ENCODE measurements at places on chromosomes 12 and 14.

- DNase-seq, result no peak
Measured at GRCh38 chr12:104738331-104738730, 219.8 kb downstream of the SLC41A2 start.

GRCh38 chr12:29159661-29160060 lies 10.6 kb downstream of the FAR2 start:
- no peak for DNase-seq

- no peak for DNase-seq
Measured at GRCh38 chr12:91144053-91144452, 32.8 kb upstream of the LUM start.

DNA sequence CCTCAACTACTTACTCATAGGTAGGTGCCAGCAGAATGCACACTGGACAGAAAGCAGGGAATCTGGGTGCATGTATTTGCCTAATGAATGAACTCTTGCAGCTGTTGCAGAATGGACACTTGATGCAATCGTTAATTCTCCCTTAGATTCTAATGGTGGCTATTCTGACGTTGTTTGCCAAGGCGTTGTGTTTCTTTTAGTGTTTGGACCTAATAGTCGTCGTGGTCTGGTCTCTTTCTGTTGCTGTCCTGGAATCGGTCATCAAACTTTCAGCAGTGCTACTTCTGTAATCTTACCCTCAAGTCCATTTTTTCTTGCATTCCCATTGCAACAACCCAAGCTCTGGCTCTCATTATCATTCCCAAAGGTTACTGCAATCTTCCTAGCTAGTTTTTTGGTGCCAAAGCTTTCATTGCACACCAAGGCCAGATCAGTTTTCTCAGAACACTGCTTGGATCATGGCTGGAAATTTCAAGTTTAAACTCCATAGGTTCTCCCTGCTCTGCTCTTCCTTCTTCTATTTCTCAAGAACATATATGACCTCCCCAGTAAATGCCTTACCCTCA lies 31.3 kb downstream of the BMP4 start:
- DNase-seq, result peak; percentile 29

GRCh38 chr12:117049295-117049694 lies 49.9 kb downstream of the TESC start:
- no peak for DNase-seq

DNA sequence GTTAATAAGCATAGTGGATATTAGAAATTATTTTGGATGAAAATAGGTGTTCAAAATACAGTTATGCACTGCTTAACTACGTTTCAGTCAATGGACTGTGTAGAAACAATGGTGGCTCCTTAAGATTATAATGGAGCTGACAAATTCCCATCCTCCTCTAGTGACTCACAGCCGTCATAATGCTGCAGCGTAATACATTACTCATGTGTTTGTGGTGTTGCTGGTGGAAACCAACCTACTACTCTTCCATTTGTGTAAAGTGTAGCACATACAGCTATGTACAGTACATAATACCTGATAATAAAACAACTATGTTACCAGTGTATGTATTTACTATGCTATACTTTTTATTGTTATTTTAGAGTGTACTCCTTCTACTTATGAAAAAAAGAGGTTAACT lies 111.2 kb upstream of the TMCC3 start:
- DNase-seq, result peak; percentile 47

- DNase-seq, result no peak
Measured at GRCh38 chr12:54005853-54006558, 2.8 kb upstream of the HOXC8 start.

DNA sequence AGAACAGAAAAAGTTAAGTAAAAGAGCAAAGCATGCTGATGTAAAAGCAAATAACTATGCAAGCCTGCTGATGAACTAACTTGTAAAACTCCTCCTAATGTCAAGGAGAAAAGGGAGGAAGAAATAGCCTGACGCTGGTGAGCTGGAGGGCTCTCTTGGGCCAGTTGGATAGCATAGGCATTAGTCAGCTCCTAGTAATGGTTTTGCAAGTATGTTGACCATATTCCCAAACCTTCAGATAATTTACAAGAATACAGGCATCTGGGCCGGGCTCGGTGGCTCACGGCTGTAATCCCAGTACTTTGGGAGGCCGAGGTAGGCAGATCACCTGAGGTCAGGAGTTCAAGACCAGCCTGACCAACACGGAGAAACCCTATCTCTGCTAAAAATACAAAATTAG lies 871.4 kb downstream of the C12orf50 start:
- DNase-seq, result peak; percentile 86

DNA sequence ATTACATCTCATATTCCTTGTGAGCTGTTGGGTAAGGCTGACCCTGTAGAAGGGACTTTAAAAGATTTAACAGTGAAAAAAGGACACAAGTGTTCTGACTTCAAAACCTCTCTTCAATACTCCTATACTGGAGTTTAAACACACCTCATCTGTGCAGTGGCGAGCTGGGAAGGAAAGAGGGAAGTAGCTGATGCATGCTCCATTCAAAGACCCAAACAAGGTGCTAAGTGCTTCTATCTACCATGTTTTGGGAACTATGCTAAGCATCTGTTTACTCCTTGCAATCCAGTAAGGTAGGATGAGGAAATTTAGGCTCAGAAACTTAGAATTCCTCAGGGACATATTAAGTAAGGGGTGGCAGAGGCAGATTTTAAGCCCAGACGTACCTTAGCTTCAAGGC lies 16.4 kb upstream of the DNM1L start:
- DNase-seq, result no peak

DNA sequence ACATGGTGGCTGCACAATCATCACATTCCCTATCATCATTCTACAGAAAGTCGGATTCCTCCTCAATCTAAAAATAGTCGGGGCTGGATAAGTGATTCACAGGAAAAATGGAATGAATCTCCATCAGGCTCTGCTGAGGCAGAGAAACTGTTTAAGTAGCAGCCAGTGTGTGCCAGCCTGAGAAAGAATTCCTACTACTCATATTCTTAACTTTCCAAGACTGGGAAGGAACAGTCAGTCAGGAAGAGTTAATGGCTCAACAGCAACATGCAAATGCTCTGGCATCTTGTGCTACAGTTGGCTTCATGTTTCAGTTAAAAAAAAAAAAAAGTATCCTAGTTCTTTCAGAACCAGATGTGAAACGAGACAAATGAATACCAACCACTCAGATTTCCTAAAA lies 187.0 kb downstream of the GRIP1 start:
- no peak for DNase-seq

DNA sequence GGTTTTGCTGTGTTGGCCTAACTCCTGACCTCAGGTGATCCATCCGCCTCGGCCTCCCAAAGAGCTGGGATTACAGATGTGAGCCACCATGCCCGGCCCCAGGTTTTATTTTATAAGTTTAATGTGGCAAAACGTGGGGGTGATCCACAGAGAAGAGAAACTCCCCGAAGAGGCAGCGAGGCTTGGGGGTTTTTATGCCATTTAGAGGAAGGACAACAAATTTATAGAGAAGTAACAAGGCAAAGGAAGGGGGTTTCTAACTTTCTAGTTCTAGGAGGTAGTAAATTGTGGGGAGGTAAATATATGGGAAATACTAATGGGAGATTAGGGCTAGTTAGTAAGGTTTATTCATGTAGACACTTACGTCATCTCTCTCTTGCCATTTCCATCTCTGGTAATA lies 17.2 kb upstream of the PHC1 start:
- no peak for DNase-seq

- DNase-seq, result no peak
Measured at GRCh38 chr12:98422812-98423211, 92.6 kb upstream of the TMPO start.

- DNase-seq, result no peak
Measured at GRCh38 chr12:64733857-64734256, 25.3 kb downstream of the GNS start.

DNA sequence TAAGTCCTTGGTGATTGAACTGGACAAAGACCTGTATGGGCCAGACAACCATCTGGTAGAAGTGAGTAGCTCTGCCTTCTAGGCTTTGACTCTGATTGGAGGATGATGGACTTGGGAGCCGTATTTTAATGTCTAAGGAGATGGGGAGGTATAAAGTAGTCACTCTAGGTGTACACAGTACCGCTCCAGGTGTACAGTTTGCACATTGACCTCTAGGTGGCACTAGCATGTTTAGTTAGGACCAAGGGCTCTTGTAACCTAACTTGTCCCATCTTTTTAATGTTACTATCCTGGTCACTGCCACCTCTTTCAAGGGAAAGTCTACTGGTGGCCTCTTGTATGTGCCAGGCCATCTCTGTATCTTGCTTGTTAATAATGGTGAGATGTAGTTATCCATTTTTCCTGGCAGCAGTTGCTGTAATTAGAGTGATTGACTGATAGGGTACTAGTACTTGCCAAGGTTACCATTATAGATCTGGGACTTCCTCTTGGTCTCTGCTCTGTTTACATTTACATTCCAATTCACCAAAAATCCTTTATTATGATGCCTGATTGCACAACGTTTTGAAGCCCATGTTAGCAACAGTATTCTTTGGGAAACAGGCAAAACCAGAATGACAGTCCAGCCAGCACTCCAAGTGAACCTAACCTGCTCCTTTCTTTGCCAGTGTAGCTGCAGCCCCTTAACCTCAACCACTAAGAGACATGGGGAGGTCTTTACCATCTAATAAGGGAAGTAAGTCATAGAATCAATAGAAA lies 3.6 kb downstream of the SMARCD1 start:
- no peak for DNase-seq

DNA sequence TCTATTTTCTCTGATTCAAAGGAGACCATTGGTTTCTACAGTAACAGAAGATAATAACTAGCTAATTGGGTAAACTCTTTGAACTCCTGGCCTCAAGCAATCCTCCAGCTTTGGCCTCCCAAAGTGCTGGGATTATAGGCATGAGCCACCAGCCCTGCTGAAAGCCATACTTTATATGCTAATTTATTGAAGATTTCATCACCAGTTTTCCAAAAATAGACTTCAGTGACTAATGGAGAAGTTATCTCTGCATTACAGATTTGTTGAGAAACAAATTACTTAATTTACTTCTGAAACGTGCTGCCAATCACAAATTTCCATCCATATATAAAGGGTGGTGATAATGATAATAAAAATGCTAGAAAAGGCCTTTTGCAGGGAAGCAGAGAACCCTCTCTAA lies 1758.1 kb upstream of the SEL1L start:
- no peak for DNase-seq

DNA sequence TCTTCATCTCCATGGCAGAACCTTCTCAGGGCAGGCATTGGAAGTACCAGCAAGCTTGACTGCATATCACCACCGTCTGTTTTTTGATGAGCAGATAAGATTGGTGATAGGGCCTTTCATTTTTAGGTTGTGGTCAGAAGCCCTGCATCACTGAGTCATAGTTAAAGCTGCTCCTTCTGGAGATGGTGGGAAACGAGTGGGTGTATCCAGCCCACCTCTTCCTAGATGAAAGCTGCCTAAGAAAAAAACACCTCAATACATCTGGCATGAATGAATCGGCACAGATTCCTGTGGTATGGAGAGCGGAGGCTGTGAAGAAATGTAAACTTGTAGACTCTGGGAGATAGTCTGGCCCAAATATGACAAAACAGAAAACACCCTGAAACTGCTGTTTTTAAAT lies 248.7 kb upstream of the EGLN3 start:
- peak; percentile 61 for DNase-seq
